ENCODE measurements at places on chromosomes 1 and 21. TPM values are rescaled to one million over a fixed set of nuclear protein-coding genes. Genes with fewer than 3 reads are reported as not detected.

HTR1D gene
- total RNA-seq, result 0.54 TPM

OLIG1 gene
- total RNA-seq, result 0.67 TPM

MAGI3 gene
- total RNA-seq, result 18.9 TPM

MEX3A gene
- 63.9 TPM for total RNA-seq

DHCR24 gene
- total RNA-seq, result 181 TPM

KRTAP6-1 gene
- total RNA-seq, result not detected

EFNA1 gene
- total RNA-seq, result 413 TPM

S100A3 gene
- not detected for total RNA-seq

DNA sequence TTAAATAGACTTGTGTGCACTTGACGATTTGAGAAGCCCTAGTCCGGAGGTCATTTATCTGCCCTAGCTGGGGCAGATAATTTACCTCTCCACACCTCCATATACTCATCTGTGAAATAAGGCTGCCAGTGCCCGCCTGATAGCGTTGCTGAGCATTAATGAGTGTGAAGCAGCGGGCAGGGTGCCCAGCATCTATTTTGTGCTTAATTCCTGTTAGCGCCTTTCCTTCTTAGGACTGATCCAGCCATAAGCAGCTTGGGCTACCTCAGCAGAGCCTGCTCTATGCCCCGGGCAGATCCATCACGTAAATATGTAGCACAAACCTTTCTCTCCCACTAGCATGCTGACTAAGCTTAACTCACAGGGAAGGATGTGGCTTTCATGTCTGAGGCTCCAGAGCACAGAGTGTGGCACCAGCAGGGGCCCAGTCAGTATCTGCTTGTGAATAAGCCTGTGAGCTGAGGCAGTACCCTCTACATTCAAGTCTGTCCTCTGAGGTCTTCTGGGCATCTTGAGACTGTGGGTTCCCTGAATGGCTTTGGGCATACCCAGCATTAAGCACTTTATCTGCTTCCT is 21.5 kb upstream of the RNF187 start:
- no peak for DNase-seq

GRCh38 chr1:165841582-165842017 is 14.2 kb downstream of the UCK2 start:
- no peak for DNase-seq

DNA sequence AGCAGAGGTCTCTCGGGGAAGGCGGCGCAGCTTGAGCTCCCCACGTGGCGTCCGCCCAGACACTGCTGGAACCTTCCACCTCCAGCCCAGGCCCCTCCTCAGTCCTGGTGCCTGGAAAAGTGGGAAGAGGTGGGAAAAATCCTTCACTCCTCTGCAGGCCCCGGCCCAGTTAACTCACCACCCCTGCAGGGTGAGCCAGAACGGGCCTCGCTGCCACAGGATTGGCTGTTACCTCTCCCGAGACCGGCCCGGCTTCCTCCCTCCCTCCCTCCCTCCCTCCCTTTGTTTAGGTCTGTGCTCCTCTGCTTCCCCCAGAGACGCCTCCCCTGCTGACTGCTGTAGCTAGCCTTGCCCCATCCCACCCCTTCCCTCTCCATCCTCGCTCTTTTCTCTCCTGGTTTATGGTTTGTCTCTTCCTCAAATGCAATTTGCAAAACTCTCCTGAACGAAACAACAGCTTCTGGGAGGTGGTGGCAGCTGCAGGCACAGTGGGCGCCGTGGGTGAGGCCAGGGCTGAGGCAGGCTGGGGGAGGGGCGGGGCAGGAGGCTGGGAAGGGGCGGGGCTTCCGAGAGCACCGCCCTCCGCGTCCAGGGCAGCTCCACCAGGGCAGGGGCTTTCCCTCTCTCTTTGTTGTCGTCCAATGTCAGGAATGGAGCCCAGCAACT is 6.5 kb downstream of the CAPN9 start:
- DNase-seq, result peak; percentile 58

GRCh38 chr1:56429288-56429687 is 150.1 kb downstream of the PLPP3 start:
- DNase-seq, result no peak

- no peak for DNase-seq
Observed at GRCh38 chr1:167515461-167515860, 2.9 kb downstream of the CD247 start.

DNA sequence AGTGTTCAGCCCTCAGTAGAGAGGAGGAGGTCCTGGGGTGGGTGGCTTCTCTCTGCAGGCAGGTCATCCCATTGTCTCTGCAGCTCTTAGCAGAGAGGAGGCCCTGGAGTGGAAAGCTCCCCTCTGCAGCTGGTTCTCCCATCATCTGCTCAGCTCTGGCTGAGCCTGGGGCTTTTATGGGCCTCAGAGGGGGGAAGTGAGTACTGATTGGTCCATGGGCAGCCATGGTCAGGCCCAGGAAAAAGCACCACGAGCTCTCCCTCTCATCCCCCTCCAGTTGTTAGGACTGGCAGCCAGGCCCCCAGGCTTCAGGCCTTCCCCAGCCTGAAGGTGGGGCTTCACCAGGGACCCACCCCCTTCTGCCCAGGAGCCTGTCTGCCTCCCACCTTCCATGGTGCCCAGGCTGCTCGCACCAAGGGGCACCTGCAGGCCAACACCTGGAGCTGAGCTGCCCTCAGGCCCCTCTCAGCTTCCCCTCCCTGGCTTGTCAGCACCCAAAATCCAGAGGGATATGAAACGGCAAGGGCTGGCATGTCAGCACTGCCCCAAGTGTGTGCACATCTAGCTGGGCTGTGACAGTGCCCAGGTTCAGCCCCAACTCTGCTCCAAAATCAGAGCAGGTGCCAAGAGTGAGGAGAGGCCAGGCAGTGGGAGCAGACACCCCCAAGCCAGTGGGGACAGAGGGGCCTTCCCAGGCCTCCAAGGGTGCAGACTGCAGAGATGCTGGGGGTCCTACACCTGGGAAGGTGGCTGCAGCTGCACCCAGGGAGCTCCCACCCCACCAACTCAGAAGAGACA is 449.0 kb downstream of the MATN1 start:
- no peak for DNase-seq

GRCh38 chr1:44236490-44237272 is 23.4 kb downstream of the DMAP1 start:
- no peak for DNase-seq

DNA sequence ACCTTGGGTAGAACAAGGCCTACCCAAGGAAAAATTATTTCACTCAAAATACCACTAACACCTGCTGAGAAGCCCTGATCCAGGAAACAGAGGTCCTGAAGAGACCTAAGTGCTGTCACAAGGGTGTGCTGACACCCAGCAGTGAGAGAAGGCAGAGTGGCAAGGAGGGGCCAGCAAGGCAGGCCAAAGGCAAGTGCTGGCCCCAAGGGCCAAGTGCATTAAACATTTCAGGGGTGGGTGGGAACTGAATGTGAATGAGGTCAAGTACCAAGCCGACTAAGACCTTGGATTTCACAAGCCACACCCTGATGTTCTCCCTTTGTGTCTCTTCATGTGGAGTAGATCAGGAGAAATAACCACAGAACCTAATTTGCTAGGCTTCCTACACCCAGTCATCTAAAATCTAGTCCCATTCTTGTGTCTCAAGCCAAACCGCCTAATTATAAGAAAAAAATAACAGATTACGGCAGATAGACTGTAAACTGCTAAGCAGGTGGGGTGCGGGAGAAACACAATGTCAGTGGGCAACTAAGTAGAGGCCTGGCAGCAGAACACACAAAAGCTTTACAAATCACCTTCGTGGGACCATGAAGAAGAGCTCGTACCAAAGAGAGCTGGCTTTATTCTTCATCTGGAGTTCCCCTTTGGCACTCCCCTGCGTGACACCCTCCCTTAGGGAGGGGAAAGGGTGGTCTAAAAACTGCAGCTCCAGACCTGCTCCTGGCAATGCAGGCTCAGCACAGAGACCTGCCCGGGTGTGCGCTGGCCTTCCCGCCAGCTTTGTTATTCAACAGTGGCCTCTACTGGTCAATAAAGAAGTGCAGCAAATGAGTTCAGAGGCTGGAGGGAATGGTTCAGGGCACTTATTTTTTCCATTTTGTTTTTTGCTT is 8.7 kb downstream of the UBE2G2 start:
- peak; percentile 55 for DNase-seq

DNA sequence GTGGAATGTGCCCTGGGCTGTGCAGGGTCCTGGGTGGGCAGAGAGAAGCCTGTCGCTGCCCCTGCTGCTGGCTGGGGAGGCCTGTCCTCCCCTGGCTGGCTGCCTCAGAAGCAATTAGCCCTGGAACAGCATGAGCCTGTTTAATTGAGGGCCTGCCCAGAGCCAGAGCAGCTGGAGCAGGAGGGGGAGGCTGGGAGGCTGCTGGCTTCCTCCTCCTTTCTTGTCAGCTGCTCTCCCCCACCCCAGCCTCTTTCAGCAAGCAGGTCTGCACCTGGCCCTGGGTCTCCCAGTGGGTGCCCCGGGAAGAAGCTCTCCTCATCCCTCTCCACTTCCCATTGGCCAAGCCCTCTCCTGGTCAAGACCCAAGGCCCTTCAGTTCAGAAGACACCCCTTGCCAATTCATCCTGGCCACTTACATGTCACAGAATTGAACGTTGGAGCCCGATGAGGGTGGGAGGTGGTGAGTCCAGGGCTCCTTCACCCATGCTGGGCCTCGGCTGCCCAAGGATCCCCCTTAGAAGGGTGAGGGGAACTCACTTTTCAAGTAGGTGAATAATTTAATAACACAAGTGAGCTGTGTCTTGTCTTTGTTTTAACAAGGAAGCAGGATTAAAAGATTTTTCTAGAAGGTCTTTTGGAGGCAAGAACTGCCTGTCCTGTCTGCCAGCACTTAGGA is 13.2 kb downstream of the AMPD2 start:
- no peak for DNase-seq

GRCh38 chr1:47534436-47534835 is 96.6 kb downstream of the FOXD2 start:
- no peak for DNase-seq

Data from endothelial cell (in vitro differentiated cells).